ENCODE measurements at places on chromosomes 12 and 14.

DNA sequence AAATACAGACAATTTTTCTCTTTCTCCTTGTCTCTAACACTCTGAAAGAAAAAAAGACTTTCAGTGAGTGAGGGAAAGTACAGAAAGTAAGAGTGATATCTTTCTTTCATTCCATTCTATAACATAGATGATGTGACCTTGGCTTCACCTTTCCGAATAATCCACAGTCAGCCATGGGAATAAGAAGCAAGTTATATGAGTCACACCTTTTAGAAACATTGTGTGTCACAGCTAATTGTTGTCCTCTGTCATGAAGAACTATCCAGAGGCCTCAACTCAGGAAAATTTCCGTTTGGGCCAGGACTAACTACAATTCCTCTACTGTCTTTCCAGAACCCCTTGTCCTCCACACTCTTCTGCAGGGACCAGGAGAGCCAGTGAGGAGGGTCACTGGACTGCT lies 209.7 kb upstream of the FAR2 start:
- DNase-seq = no peak

DNA sequence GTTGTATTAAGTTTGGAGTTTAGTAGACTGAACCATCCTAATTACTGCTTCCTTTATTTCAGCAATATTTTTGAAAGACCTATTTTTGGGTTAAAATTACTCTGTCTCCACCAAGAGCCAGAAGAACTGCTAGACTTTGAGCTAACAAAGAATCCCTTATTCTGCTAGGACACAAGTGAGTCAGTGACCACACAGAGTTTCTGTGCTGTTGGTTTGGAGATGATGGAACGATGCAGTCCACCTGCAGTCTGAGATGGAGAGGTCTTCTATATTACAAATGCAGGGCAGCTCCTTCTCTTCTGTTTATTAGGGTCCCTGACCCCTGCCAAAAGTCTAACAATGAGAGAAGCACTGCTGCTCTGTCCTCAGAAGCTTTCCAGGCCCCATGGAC lies 6.7 kb upstream of the STXBP6 start:
- DNase-seq = no peak

DNA sequence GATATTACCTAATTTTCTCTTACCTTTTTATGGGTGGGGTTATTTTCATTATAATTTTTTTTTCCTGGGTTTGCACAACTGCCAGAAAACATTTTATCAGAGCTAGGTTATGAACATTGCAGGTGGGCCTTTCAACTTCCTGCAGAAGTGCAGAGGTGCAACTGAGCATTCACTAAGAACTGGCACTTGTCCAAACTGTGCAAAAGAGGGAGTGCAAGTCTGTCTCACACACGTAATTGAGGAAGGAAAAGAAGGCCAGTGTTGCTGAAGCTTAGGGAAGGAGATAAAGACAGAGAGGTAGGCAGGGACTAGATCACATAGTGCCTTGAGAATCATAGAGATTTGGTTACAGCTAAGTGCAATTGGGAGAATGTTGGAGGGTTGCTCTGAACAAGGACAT lies 14.1 kb upstream of the AMN1 start:
- DNase-seq = no peak

DNA sequence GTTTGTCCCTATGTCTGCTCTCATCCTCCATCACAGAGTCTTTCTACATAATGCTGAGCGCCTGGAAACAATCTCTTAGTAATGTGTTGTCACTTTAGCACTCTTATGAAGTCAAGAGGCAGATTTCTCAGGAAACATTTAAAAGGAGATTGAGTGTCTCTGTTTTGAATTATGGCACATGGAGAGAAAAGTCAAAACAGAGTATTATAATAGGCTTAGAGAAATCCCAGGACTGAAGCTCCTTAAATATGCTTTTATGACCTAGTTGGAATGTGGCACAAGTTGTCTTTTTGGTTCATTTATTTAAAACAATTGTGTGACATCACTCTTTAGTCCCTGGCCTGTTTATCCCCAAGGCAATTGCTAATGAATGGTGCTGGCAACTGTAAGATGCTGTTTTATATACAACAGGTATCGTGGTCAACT lies 117.8 kb upstream of the HIF1A start:
- DNase-seq = no peak

- peak; percentile 27 for DNase-seq
Observed at GRCh38 chr12:32455607-32456071, 56.3 kb downstream of the FGD4 start.

DNA sequence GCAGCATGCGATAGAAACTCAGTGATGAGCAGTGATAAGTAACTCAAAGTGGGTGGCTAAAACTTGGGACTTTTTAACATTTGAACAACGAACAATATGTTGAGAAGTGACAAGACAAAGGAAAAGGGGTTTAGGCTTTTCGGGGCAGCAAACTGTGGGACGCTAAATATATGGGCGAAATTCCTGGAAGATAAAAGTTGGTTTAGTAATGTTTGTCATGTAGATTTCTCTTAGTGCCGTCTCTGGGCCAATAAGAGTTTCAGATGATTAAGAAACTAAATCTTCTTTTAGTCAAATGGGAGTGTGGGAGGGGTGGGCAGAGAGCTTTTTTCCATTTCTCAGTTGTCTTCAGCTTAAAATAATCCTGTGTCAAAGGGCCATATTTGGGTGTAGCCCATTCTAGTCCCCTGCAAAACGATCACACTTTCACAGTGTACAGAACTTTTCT lies 41.7 kb upstream of the FUT8 start:
- DNase-seq = no peak

Data from NCI-H1930 (cell line).